ENCODE measurements at places on chromosomes 16 and 17.

DNA sequence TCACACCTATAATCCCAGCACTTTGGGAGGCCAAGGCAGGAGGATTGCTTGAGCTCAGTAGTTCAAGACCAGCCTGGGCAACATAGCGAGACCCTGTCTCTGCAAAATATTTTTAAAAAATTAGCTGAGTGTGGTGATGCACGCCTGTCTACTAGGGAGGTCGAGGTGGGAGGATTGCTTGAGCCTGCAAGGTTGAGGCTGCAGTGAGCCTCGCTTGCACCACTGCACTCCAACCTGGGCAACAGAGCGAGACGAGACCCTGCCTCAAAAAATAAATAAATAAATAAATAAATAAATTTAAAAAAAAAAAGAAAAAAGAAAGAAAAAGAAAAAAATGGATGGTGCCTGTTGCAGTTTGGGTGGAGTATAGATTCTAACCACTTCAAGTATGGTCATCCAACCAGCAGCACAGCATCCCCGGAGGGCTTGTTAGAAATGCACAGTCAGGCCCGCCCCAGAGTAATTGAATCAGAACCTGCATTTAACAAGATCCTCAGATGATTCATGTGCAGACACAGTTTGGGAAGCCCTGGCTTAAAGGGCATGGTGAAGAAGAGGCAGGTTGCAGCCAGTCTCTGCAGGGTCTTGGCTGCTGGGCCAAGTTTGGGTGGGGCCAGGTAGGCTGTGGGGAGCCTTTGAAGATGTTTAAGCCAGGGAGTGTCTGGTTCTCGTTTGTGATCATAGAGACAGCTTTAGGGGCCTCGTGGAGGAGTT, 40.8 kb downstream of the MRC2 start:
- DNase-seq: peak; percentile 92

- no peak for DNase-seq
These were observed 13.9 kb downstream of the BCAR1 start for GRCh38 chr16:75237398-75238131.

GRCh38 chr16:69469807-69470561, 45.6 kb downstream of the CYB5B start:
- no peak for DNase-seq

DNA sequence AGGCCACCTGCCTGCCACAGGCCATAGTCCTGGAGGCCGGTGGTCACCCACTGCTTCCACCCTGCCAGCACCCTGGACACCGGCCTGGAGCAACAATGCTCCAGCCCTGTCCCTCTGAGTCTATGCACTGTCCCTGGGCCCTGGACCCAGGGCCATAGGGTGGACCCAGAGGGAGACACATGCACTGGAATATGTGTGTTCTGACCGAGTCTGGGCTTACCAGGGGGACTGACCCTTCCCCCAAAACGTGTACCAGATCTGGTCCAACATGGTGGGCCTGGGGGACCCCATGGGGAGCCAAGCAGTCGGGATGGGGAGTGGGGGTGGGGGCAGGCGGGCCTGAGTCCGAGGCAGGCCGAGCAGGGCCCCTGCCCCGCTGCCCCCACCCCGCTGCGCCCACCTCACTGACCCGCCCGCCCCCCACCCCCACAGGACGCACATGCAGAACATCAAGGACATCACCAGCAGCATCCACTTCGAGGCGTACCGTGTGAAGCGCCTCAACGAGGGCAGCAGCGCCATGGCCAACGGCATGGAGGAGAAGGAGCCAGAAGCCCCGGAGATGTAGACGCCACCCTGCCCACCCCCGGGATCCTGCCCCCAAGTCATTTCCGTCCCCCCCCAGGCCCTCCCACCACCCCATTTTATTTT, 357.4 kb downstream of the SEC14L1 start:
- no peak for DNase-seq

GRCh38 chr17:37405955-37406634, 541 bp downstream of the ACACA start:
- DNase-seq: no peak
